ENCODE measurements at places on chromosomes 11 and 22.

DNA sequence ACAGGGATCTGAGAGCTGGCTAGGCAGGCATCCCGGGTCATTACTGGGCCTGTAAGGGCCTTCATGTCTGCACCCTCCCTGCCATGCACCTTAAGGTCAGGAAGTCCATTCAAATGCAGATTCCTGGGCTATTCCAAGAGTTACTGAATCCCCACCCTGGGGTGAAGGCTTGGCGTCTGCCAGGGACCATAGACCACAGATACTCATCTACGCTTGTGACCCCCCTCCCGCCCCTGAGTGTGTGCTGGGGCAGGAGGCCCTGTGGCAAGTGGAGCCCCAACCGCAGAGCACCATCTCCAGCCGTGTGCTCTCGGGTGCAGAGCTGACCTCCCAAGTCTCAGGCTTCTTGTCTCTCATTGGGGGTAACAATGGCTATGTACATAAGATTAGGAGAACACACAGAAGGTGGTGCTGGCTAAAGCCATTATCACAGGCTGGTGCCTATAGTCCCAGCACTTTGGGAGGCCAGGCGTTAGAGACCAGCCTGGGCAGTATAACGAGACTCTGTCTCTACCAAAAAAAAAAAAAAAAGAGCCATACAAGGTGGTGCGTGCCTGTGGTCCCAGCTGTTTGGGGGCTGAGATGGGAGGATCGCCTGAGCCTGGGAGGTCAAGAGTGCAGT lies 19.1 kb upstream of the KCNQ1OT1 start:
- DNase-seq: no peak

DNA sequence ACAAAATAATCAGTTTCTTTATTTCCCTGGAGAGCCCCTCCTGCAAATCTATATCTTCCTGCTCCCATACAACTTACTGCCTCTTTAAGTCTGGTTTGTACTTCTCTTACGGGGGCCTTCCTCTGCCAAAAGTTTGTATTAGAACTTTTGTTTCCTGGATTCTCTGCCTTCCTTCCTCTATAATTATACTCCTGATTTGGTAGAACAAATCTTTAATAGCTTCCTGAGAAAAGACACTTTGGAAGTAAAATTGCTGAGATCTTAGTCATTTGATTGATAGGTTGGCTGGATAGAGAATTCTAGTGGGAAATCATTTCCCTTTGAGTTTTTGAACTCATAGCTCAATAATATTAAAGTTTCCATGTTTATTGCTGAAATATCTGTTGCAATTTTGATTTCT lies 499.2 kb downstream of the RAB38 start:
- DNase-seq: no peak

GRCh38 chr11:118138839-118139420 lies 13.7 kb downstream of the SCN4B start:
- no peak for DNase-seq

DNA sequence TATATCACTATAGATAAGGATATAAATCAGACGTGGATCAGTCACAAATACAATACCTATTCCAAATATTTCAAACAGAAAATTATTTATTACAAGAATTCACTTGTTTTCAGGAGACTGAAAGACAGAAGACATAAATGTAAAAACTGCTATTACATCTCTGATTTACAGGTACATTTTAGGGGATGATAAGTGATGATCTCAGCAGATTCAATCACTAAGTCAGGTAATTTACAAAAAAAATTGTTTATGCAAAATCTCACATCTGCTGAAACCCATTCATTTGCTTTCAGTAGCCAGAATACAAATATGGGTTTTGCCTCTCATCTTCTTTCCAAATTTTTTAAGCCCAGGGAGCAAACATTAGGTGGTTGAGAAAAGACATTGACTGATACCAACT lies 1648.4 kb upstream of the RAG2 start:
- DNase-seq: no peak

- no peak for DNase-seq
These were observed 21.8 kb upstream of the DRG1 start for GRCh38 chr22:31377612-31378011.

DNA sequence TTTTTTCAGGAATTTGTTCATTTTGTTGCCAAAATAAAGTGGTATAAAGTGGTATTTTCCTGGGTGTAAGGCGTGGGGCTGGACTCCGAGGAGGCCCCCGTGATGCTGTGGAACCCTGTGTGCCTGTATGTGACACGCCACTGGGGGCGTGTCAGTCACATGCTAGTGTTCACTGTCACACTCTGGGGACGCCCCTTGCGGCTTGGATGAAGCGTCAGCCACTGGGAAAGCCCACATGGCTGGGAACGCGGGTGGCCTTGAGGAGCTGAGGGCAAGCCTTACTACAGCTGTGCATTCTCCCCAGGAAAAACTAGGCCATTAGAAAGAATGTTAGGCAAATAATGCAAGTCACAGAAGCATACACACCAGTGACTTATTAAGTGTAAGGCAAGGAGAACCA lies 77.0 kb upstream of the SLC25A18 start:
- DNase-seq: no peak

Data from SW480 (cell line).